Thymus (tissue), 14 donors: ENCODE measurements at places on chromosomes 2 and 18.

GRCh38 chr2:207223051-207223450, 57.3 kb upstream of the KLF7 start:
- H3K4me1 ChIP-seq, result peaks cover 32% of the 10 kb centered on the region
- H3K27ac ChIP-seq, result no peak overlapping the region
- H3K4me3 ChIP-seq, result no peak overlapping the region
- H3K27me3 ChIP-seq, result no peaks in the 10 kb centered on the region
- H3K36me3 ChIP-seq, result no peaks in the 10 kb centered on the region
- no peak for DNase-seq

GRCh38 chr2:239721991-239722759, 303.0 kb downstream of the NDUFA10 start:
- no peaks in the 10 kb centered on the region for H3K4me1 ChIP-seq
- no peak for DNase-seq
- no peaks in the 10 kb centered on the region for H3K27me3 ChIP-seq
- H3K27ac ChIP-seq, result no peak overlapping the region
- H3K36me3 ChIP-seq, result no peaks in the 10 kb centered on the region

DNA sequence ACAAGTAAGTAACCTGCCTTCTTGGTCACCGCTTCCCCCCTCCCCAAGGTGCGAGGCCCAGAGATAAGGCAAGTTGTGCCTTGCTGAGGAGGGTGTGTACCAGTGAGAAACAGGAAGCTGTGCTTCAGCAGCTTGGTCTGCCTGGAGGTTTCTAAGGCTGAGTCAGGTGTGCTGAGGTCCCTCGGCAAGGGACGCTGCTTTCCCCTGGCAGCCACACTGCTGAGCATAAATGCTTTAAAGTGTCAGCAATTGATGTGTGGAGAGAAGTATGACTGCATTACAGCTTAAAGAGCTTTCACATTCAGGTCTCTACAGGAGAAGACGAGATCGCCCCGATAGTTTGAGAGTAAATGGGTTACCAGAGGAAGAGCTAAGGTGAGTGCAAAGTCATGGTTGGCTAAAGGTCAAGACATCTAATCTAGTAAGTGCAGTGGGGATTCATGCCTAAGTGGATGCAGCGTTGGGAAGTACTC, 86.9 kb downstream of the LIMS1 start:
- DNase-seq, result peak; percentile 90
- H3K4me3 ChIP-seq, result peak overlapping the region; percentile 49
- H3K36me3 ChIP-seq, result no peaks in the 10 kb centered on the region
- peaks cover 55% of the 10 kb centered on the region for H3K4me1 ChIP-seq
- no peaks in the 10 kb centered on the region for H3K27me3 ChIP-seq

- H3K27ac ChIP-seq, result no peak overlapping the region
- peaks cover 97% of the 10 kb centered on the region for H3K36me3 ChIP-seq
- DNase-seq, result no peak
These were observed 8.3 kb downstream of the ATG16L1 start for GRCh38 chr2:233259730-233260129.

DNA sequence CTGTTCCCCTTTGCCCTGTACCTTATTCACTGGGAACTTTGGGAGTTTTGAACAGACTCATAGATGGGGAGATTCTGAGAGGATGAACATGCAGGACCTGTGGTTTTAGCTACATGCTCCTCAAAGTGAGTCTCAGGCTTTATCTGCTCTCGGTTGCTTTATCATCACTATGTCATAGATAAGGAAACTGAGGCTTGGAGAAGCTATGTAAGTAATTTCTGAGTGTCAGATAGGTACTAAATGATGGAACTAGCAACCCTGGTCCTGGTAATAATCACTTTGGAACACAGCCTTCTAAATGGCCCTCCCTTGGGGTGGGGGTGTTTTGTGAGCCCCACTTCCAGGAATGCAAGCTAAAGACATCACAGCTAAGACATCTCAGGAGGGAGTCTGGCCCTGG, 186.2 kb upstream of the MEX3C start:
- no peak overlapping the region for H3K27ac ChIP-seq
- no peaks in the 10 kb centered on the region for H3K36me3 ChIP-seq
- no peak for DNase-seq
- no peaks in the 10 kb centered on the region for H3K4me1 ChIP-seq
- no peak overlapping the region for H3K4me3 ChIP-seq
- H3K27me3 ChIP-seq, result no peaks in the 10 kb centered on the region

GRCh38 chr2:106306387-106306786, 112.3 kb upstream of the UXS1 start:
- H3K27me3 ChIP-seq, result no peaks in the 10 kb centered on the region
- DNase-seq, result no peak
- H3K4me3 ChIP-seq, result no peak overlapping the region
- H3K4me1 ChIP-seq, result no peaks in the 10 kb centered on the region

DNA sequence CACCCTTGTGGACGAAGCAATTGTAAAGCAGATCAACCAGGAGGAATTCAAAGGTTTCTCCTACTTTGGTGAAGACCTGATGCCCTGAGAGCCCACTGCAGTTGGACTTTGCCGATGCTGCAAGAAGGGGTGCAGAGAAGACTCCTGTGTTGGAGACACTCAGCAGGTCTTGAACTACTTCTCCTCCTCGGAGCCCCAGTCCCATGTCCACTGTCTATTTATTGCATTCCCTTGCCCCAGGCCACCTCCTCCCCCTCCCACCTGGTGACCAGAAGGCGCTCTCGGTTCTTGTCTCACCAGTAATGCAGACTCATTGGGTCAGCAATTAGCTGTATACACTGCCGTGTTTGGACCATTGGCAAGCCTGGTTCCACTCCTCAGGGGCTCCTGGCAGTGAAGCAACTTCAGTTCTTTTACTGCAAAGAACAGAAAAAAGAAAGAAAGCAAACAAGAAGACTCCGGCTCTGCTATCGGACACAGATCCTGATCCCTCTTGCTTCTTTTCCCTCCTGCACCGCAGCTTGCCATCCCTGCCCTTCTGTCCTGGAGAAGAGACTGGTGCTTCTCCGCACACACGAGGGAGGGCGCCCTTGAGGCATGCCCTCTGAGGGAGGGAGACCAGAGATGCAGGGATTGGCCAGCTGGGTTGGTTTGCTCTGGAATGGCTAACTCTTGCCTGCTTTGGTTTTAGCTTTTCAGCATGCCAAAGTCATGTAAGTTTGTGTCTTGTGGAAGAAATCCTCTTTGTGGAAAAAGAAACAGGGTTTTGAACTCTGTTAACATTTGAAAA, 112.2 kb upstream of the EPAS1 start:
- H3K36me3 ChIP-seq, result no peaks in the 10 kb centered on the region
- H3K27ac ChIP-seq, result no peak overlapping the region
- no peak overlapping the region for H3K4me3 ChIP-seq
- no peaks in the 10 kb centered on the region for H3K4me1 ChIP-seq
- H3K27me3 ChIP-seq, result no peaks in the 10 kb centered on the region
- DNase-seq, result no peak
